Bronchial epithelial cell (primary cell): ENCODE measurements at places on chromosomes 3 and 15. TPM values are rescaled to one million over a fixed set of nuclear protein-coding genes. Genes with fewer than 3 reads are reported as not detected.
A peak's percentile ranks its signal among the peaks of the same experiment; 100 is the strongest.

Gene PLSCR5
- total RNA-seq = not detected in 2 replicates

Gene TTLL13
- total RNA-seq = under 0.01 TPM in 2 replicates

DNA sequence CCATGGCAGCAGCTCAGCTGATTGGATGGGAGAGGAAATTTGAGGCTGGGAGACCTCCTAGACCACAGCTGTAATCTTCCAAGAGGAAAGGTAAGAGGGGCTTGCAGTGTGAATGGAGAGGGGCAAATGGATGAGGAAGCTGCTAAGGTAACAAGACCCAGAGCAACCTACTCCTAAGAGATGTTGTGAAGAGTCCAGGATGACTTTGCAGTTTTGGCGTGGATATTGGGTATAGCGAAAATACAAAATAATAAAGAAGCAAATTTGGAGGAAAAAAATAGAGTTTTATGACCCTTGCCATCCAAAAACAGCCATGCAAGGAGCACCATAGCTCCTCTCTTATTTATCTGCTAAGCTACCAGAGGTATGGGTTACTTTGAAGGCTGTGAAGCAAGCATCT is 186.6 kb downstream of the GREM1 start:
- no peak for DNase-seq

DNA sequence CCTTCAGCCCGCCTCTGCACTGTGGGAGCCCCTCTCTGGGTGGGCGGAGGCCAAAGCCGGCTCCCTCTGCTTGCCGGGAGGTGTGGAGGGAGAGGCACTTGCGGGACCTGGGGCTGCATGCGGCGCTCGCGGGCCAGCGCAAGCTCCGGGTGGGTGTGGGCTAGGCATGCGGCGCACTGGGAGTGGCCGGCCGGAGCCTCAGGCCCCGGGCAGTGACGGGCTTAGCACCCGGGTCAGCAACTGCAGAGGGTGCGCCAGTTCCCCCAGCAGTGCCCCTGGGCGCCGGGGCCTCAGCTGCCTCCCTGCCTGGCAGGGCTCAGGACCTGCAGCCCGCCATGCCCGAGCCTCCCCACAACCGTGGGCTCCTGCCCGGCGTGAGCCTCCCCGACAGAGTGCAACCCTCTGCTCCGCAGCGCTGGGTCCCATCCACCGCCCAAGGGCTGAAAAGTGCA is 98.9 kb upstream of the POU1F1 start:
- DNase-seq = no peak

DNA sequence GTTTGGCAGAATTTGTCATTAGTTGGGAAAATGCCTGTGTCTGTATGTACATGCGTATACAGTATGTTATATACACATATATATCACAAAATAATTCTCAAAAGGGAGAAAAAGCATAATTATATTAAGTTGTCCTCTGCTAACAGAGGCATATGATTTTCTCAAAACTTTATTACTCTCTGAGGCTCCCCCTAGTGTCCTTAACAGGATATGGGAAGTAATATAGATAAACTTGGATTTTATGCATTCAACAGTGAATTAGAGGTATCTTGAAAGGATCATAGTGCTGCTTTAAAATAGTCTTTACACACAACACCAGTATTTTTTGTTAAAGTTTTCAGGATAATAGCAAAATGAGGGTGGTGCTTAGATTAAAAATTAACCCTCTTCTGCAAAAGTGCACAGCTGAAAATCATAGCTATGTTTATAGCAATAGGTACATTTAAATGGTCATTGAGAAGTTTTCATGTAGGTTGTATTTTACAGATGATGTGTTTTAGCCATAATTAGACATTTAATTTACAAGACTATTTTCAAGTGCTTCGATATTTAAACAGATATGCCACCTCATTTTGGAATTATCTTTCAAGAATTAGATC is 454.0 kb upstream of the ROBO2 start:
- DNase-seq = peak; percentile 7
